D341Med (cell line): ENCODE measurements at places on chromosomes 6 and 20.

- no peak for DNase-seq
These were observed 11.8 kb downstream of the TOX2 start for GRCh38 chr20:43926287-43927050.

GRCh38 chr6:132214716-132215115 is 186.6 kb downstream of the MOXD1 start:
- DNase-seq: no peak

DNA sequence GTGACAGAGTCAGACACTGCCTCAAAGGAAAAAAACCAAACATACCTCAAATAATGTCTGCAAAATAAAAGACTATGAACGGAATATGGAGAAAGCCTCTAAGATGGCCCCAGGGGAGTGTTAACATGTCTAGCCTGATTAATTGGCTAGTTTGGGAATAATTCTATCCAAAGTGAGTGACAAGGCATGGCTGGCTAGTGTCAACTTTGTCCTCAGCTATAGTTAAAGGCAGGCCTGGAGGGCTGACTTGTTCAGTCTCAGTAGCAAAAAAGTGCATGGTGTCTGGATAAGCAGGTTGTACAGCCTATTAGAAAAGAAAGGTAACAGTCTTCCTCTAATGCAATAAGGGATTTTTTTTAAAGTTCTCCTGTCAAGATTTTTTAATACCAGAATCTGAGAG is 32.7 kb downstream of the GCNT2 start:
- no peak for DNase-seq

- no peak for DNase-seq
These were observed 90.6 kb upstream of the NAA20 start for GRCh38 chr20:19926591-19926990.

DNA sequence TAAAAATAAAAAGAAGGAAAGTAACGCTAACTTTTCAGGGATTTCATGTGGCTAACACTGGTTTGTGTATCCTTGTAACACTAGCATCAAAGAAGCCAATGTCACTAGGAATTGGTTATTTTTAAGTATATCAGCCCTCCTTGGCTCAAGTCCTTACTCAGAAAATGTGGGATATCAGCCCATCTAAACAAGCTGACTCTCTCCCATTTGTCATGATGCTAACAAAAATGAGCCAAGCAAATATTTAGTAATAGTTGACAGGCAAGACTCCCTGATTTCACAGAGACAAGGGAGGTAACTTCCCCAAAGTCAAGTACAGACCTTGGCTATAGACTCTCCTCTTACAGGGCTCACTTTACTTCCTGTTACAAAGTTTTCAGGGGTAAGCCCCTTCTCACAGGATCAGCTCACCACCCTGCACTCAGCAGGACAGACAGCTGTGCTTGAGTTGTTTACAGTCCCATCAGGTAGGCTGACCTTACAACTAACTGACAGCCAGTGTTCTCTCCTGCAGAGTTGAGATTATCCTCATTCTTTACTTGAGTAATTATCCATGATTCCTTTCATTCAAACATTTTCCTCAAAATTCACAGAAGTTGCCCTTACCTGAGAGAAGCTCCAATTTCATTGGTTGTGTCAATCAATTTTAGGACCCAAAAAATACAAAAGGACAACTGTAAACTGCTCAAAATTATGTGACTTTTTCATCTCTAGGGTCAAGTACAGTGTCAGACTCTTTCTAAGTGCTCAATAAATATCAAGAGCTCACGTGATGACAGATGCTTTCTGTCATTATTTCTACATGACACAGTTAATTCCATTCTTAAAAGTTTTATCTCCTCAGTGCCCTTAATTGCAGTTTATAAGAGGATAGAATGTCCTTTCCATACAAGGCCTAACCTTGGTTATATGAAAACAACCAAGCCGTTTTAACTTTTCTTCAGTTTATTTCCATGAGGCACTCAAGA is 38.1 kb upstream of the BMP5 start:
- no peak for DNase-seq

DNA sequence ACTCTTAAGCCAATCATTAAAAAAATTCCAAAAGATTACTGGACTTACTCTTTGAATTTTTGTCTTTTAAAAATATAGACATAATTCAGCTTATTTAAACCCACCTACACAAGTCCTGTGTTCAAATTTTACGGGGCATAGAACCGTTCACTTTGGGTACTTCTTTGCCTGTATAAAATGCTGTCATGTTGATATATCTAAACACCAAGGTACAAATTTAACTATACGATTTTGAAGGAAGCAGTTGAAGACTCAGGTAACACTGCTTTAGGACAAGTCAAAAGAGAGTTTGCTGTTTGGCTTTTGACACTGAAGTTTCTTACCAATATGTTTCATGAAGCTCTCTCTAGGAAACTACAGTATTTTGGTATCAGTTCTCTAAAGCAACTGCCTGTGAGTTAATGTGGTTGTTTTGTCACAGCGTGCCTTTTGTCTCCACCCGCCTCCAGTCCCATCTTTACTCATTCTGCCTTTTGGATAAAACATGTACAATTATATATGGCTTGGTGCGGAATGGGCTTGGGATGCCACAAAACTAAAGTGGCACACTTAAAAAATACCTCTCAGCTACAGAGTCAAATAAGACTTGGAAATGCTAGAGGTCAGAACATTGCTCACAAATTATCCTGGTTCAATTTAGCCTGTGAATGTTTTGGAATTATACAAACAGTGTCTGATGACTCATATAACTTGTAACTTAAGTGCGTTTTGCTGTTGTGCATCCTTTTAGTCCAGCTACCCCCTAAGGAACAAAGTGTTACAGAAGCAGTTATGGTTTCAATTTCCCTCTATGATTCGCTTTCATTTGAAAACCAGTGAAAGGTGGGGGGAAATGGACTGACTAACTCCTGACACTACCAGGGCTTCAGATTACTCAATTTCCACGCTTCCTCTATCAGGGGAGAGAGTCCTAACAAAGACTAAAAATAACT is 38.7 kb downstream of the RGS17 start:
- DNase-seq: no peak

- DNase-seq: no peak
These were observed 97.9 kb downstream of the L3MBTL3 start for GRCh38 chr6:130116273-130116672.

- no peak for DNase-seq
These were observed 128.1 kb downstream of the CEBPB start for GRCh38 chr20:50318710-50319109.

- DNase-seq: no peak
These were observed 71.1 kb downstream of the CEP162 start for GRCh38 chr6:84156306-84156705.

GRCh38 chr20:53910351-53911002 is 159.9 kb downstream of the BCAS1 start:
- DNase-seq: no peak

DNA sequence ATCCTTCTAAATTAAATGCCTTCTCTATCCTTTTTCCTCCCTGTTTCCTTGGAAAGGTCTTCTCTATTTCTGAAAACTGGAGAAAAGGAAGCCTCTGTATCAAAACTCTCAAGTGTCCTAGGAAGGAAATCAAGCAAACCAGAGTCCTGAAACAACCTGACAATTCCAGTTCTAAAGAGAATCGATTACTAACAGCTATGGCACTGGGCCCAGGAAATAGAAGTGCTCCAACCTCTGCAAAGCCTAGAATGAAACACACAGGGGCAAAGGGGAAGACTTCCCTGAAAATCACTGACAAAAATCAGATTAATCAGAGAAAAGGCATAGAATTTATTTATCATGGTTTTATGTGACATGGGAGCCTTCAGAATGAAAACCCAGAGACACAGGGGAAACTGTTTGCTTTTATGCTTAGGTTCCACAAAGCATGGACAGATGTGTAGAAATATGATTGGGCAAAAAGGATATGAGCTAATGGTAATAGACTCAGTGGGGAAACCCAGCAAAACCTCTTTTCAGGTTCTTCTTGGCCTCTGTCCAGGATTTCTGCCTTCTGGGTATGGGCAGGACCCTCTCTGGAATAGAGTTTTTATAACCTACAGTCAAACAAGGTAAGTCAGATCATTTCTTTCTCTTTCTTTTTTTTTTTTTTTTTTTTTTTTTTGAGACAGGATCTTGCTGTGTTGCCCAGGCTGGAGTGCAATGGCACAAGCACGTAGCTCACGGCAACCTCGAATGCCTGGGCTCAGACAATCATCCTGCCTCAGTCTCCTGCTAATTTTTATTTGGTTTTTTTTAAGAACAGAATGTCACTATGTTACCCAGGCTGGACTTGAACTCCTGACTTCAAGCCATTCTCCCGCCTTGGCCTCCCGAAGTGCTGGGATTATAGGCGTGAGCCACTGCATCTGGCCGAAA is 91.7 kb downstream of the CD24 start:
- no peak for DNase-seq

DNA sequence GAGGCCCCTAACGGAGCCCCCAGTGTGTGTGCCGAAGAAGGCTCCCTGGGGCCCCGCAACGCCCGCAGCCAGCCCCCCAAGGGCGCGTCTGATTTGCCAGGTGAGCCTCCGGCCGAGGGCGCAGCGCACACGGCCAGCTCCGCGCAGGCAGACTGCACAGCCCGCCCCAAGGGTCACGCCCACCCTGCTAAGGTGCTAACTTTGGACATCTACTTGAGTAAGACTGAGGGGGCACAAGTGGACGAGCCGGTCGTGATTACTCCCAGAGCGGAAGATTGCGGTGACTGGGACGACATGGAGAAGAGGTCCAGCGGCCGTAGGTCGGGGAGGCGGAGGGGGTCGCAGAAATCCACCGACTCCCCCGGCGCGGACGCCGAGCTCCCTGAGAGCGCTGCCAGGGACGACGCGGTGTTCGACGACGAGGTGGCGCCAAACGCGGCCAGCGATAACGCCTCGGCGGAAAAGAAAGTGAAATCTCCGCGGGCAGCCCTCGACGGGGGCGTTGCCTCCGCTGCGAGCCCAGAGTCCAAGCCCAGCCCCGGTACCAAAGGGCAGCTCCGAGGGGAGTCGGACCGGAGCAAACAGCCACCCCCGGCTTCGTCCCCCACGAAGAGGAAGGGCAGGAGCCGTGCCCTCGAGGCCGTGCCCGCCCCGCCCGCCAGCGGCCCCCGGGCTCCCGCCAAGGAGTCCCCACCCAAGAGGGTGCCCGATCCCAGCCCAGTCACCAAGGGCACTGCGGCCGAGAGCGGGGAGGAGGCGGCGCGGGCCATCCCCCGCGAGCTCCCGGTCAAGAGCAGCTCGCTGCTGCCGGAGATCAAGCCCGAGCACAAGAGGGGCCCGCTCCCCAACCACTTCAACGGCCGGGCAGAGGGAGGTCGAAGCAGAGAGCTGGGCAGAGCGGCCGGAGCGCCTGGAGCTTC is 117.0 kb downstream of the RTN4IP1 start:
- DNase-seq: peak; percentile 72

- no peak for DNase-seq
These were observed 102.9 kb upstream of the SIRPA start for GRCh38 chr20:1792274-1792673.

DNA sequence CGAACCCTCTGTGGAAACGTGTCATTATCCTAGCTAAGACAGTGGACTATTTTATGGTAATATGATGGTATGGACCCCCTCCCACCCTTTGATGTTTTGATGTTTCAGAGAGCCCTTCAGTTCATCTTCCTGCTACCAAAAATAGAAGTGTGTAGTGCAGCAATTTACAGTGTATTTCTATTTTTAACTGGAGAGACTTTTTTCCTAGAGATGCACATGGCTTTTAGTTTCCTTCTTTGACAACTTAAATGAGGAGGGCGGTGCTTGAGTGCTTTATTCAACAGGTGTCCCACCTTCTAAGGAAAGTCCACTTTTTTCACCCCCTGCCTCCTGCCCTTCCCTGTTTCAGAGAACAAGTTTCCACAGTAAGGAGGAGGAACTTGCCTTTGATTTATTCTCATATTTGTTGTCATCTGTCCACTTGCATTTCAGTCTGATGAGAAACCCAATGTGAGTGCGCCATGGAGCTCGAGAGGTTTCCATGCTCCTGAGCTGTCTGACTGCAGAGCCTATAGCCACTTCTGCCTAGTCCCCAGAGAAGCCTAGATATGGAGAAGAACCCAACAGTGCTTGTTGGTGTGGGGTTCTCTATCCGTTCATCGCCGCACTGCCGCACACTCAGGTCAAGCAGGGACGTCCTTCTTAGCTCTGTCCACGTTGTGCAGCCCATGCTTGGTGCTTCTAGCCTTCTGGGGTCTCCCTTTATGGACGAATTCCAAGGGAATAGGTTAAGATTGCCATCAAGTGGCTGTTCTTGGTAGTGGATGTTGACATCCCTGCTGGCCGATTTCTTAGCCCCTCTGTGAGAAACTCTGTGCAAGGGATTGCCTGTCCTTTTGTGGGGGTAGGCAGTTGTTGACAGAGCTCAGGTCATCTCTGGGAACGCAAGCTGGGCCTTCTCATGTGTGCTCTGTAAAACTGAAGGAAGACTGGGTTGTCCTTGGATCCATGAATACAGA is 144.2 kb downstream of the JARID2 start:
- DNase-seq: peak; percentile 76

DNA sequence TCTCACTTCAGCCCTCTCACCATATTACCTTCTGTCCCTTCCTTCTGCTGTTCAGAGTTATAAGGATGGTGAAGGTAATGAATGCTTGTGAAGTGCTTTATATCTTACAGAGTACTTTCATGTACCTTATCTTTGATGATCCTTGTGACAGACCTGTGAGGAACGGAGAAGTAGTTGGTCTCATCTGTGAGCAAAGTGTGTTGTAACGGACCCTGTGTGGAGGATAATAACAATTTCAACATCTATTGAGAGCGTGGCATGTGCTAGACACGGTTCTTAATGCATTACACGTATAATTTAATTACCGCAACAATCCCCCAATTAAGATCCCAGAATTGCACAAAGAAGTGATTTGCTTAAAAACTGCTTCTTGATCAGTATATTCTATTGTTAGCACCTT is 124.6 kb downstream of the ANKS1A start:
- DNase-seq: no peak

GRCh38 chr6:119243657-119244056 is 105.9 kb downstream of the MAN1A1 start:
- no peak for DNase-seq

DNA sequence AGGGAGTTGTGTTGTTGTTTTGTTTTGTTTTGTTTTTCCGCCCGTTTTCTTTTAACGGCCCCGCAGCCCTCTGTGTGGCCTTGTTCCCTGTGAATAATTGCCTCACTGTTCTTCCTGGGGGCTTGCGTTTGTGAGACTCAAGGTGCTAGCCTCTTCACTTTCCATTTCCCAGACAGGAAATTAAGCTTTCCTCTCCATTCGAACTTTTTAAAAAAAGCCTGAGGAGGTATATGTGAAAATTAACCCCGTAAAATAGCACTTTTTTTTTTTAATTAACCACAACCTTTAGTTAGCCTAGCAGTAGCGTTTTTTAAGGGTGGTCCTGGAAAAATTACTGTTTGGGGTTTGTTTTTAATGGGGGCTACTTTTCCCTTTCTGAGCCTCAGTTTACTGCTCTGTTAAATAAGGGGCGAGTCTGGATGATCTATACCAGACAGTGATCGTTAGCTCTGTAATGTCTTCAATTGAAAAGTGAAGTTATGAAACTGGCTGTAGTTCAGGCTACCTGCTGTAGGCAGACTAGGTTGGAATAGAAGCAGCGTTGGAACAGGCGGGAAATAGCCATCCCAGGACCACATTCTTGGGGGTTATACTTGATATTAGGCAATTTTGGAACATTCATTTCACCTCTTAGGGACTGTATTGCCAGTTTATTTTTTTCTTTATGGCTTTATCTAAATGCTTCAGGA is 1.7 kb downstream of the STX16 start:
- no peak for DNase-seq
